ENCODE measurements at places on chromosomes 3 and 15. TPM values are rescaled to one million over a fixed set of nuclear protein-coding genes. Genes with fewer than 3 reads are reported as not detected.

DNA sequence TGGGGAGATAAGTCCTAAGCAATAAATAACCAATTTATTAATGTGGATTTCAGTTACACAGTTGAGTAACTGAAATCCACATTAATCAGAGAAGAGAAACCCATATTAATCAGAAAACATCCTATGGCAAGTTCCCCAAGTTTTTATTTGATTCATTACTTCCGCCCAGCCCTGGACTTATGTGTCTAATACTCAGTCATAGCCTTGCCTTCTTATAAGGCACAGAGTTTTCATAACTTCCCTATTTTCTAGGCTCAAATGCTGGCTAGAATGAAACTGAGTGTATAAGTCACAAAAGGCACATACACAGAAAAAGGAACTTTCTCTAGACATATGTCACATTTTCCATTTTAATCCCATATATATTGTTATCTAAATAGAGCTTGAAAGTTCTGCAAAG is 28.8 kb downstream of the CD47 start:
- DNase-seq: no peak

GRCh38 chr15:82812994-82813393 is 3.6 kb downstream of the WHAMM start:
- DNase-seq: no peak

DNA sequence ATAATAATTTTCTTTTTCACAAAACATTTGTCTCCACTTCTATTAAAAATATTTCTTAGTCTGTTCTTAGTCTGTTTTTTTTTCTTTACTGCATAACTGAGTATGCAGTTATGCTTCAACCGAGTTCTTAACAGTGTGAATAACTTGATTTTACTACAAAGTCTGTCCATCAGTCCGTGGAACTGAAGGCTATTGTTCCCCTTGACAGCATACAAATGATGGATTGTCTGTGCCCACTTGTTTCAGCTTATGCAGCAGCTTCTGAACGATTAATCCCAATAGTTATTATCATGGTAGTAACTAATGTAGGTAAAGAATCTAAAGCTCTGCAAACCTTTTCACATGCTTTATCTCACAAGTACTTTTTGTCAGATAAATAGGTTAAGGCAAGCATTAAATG is 150.7 kb downstream of the SSR3 start:
- no peak for DNase-seq

GRCh38 chr3:136639069-136639468 is 113.1 kb downstream of the STAG1 start:
- no peak for DNase-seq

DNA sequence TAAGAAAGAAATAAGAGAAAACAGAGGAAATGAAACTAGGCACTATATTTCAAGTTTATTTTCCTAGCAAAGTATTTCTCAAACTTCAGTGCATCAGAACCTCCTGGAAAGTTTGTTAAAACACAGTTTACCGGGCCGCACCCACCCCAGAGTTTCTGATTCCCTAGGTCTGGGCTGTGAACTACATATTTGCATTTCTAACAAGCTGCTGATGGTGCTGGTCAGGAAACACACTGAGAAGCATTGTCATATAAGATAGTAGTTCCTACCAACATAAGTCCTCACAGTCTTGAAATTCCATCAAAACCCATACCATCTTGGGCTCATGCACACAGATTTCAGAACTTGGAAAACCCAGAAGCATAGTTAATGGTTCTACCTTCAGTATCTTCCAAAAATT is 8.3 kb downstream of the SLC9A9 start:
- no peak for DNase-seq

DNA sequence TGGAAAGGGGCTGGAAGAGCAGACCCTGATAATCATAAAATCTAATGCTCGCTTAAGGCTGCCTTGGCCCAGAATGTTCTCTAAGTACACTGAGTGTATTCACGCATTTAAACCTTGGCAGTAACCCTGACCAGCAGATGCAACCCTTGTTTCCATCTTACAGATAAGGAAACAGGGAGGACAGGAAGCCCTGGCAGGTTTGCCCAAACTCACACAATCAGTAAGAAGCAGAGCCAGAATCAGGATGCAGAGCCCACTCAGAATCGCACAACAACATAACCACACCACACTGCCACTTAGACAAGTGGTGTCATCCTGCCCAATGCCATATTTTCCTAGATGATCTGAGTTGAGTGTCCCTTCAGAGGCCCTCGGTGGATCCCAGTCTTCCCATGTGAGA is 214.5 kb upstream of the HES1 start:
- DNase-seq: no peak

GRCh38 chr3:71846185-71846584 is 61.2 kb upstream of the PROK2 start:
- no peak for DNase-seq

- DNase-seq: no peak
Observed at GRCh38 chr15:42020713-42021273, at the start of gene PLA2G4E. Gene PLA2G4E, minus strand, starts transcription at chr15:42021042. Its CDS starts 12 bp downstream, at chr15:42021030.

GRCh38 chr3:149736175-149736952 is 15.9 kb downstream of the COMMD2 start:
- no peak for DNase-seq

GRCh38 chr3:77967621-77968020 is 927.7 kb downstream of the ROBO2 start:
- DNase-seq: no peak

GRCh38 chr3:187811585-187812250 is 66.5 kb upstream of the BCL6 start:
- DNase-seq: no peak

DNA sequence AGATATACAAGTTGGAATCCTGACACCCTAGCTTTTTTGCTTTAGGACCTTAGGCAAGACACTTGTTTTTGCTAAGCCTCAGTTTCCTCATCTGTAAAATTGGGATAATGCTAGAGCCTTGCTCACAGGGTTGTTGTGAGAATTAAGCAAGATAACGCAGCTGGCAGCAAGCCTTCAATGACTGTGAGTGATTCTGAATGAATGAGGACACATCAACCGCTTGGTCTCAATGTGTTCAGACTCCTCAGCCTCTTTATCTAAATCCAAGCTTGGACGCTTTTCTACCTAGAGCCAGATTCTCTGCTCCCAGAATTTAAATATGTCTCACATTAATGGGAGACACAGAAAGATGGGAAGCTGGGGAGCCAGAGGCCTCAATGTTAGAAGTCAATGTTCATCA is 11.8 kb upstream of the TLE3 start:
- DNase-seq: no peak

DNA sequence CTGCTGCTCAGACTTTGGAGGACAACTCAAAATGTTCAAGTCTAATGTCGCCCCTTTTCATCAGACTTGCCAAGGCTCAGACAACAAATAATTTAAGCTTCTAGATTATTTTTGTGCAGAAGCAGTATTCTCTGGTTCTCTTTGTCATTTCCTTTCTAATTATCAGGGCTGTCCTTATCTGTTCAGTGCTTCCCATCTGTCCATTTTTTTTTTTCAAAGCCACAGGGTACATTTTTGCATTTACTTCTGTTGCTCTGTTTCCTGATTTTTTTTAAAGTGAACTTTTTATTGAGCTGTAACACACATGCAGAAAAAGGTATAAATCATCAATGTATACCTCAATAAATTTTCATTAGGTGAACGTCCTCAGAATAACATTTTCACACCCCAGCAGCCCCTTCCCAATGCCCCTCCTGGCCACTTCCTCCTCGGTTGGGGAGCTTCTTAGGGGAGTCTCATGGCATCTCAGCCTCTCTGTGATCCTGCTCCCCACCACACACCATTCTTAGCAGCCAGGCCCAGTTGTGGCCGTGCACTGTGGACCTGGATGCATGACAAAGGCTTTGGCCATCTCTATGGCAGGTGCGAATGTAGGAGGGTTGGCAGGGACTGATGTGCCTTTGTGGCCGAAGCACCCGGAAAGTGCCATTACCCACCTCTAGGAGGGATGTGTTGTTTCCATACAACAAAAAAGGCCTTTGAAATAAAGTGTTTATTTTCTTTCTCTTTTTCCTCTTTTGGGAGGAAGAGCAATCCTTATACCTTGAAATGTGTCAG is 303.5 kb upstream of the LRRFIP2 start:
- no peak for DNase-seq

DNA sequence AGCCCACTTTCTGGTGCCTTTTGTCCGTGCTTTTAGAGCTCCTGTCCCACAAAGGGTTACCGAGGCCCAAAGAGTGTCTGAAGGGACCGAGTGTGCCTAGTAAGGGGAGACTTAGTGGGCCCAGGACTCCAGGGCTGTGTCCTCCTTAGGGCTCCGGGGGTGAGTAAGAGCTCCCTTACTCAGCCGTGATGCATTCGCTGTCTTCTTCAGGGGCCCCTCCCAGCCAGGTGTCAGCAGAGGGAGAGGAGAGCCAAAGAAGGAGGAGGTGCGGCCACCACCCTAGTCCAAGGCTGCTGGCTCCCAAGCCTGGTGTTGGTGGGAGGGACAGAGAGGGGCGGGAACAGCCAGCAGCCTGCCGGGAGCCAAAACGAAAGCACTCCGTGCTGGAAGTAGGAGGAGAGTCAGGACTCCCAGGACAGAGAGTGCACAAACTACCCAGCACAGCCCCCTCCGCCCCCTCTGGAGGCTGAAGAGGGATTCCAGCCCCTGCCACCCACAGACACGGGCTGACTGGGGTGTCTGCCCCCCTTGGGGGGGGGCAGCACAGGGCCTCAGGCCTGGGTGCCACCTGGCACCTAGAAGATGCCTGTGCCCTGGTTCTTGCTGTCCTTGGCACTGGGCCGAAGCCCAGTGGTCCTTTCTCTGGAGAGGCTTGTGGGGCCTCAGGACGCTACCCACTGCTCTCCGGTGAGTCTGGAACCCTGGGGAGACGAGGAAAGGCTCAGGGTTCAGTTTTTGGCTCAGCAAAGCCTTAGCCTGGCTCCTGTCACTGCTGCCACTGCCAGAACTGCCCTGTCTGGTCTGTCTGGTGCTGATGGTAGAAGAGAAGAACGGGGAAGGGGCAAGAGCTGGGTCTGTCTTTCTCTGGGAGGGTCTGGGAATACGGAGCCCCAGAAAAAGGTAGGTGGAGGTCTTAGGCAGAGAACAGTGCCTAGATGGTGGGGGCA is at the start of gene IL17RC:
IL17RC (plus strand) TSS at position 365 of the 947 bp plus-strand sequence; CDS start at position 583, 218 bp downstream.
- DNase-seq: no peak

DNA sequence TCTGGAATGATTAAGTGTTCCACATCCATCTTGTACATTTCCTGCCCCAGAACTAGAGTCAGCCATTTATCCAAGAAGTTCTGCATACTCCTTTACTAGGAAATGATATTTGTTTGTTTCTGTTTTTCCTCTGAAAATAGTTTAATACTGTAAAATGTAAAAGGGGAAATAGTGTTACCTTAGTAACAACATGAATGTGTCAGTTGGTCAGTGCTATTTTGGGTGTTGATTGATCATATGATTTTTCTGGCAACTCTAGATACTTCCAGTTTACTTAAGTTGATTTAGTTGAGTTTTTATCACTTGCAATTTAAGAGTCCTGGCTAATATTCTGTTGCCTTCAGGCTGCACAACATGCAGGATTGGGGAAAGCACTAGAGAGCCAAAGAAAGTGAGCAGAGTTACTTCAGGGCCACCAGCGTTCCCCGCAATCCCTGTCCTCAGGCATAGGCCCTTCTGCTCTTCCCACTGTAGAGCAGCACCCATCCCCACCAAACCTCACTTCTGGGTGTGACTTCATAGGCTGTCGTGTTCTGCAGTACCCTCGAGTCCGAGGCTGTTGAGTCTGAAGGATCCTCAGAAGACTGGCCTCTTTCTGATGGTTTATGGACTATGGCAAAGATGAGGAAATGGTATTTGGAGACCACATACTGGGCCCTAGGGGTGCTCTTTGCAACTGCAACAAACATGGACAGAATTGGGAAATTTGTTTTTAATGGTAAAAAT is 69.0 kb downstream of the CHD2 start:
- DNase-seq: no peak

GRCh38 chr15:47951781-47952180 is 169.0 kb upstream of the SLC24A5 start:
- DNase-seq: no peak

GRCh38 chr3:106534206-106534605 is 665.4 kb upstream of the CBLB start:
- peak; percentile 54 for DNase-seq

DNA sequence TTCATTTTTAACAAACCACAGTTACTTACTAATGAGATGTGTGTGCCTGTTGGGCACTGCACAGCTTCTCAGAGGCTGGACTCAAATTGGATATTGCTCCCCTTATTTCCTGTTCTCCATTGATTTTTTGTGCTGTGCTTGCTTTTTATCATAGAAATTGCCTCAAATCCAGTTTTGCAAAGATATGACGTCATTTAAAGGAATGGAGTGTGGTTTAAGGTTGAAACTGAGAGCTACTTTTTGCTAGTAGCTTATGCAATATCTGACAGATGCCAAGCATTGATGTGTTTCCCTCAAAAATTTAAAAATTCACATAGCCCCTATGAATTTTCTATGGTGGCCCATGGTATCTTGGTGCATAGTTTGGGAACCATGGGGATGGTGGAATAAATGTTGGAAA is 67.7 kb upstream of the ROPN1 start:
- DNase-seq: no peak

DNA sequence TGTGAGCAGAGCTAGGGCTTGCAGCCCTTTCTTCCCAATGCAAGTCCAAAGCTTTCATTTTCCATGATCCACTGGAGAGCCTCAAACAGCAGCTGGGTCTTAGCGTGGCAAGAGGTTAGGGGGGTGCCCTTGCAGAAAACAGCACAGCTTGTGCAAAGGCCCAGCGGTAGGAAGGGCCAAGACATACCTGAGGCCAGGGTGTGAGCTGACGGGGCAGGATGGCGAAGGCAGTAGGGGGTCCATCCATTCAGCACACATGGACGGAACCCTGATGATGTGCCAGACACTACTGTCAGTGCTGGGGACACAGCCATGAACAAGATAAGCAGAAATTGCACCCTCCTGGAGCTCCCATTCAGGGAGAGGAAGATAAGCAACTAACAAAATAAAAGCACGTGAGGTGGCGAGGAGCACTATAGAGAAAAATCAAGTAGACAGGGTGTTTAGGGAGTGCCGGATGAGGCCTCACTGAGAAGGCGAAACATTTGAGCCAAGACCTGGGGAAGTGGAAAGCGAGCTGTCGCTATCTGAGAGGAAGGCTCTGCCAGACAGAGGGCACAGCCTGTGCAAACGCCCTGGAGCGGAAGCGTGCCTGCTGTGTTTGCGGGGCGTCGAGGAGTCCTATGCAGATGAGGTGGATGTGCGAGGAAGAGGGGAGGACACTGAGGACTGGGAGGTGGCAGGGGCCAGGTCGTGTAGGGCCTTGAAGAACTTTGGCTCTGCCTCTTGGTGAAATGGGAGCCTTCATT is 43.4 kb downstream of the SLC6A1 start:
- DNase-seq: no peak

- DNase-seq: no peak
Observed at GRCh38 chr3:155631323-155632019, 113.4 kb downstream of the PLCH1 start.

DNA sequence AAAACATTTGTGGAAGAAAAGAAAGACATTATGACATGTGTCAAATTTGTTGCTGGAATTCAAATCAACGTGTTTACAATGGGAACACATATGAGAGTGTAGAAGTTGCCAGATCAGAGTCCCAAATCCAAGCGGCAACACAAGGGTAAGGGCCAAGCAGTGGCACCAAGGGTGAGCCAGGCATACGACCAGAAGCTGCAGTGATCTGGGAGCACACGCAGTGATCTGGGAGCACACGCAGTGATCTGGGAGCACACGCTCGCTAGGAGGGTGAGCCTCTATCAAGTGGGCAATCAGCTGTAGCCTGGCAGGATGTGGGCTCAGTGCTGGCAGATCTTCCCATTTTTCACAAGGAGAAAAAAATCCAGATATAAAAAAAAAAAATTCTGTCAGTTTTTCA is 148.2 kb downstream of the TLE3 start:
- DNase-seq: no peak

GRCh38 chr15:59137566-59137965 is 32.6 kb downstream of the CCNB2 start:
- no peak for DNase-seq

Gene DNAH12
- total RNA-seq: not detected

Gene FBXL2
- not detected for total RNA-seq

Gene SH3GL3
- not detected for total RNA-seq

Gene DCLK3
- total RNA-seq: not detected

Gene BNIP2
- total RNA-seq: 69.0 TPM

Gene FRMD5
- total RNA-seq: not detected

Data from activated CD8-positive, alpha-beta T cell treated with anti-CD3 and anti-CD28 coated beads, Interleukin-2, amount 10 ng/mL, durations not matched to agents 7 days and 5 days (primary cell).